NCI-H2081 treated with DMSO at 0.1 percent for 48 hours (cell line): ENCODE measurements at places on chromosomes 12 and 14.

DNA sequence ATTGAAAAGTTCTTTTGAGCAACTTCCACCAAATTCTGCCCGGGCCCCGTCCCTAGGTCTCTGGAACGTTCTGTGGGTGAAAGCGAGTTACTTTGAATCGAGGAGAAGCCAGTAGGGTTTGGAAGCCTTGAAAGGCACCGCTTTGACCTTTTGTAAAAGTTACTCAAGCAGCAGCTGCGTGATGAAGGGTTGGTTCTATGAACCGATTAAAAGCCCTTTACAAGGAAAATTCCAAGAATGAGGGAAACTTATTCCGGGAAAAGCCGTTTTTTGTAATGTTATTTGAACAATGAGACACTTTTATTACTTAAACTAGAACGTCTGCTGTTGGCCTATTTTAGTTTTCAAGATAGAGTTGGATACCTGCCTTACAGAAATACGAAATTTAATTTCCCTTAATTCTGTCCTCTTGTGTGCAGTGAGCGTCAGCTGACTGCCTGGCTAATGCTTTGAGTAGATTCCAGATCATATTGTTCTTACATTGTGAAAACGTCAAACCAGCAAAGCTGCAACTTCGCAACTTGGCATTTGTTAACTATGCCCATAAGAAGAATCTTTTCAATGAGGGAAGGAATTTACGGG lies 906 bp downstream of the LARP4 start:
- DNase-seq, result no peak

DNA sequence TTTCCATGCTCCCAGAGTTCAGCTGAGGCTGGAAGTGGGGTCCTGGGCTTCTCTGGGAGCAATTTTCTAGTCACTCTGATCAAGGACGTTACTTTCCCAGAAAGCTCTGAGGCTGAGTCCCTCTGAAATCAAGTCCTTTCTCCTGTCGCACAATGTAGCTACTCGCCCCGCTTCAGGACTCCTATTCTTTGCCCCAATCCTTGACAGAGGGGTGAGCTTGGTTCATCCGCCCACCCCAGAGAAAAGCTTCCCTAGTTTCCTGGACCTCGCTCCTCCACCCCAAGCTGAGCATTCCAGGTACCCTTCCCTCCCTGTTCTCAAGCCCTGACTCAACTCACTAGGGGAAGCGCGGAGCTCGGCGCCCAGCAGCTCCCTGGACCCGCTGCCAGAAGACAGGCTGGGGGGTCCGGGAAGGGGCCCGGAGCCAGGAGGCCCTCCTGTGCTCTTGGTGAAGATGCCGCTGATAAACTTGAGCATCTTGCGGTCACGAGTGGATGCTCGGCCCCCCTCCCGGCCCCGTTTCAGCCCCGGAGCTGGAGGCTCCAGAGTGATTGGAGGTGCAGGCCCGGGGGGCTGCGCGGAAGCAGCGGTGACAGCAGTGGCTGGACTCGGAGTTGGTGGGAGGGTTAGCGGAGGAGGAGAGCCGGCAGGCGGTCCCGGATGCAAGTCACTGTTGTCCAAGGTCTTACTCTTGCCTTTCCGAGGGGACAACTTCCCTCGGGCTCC lies 1.6 kb downstream of the AGAP2 start:
- DNase-seq, result no peak

GRCh38 chr12:123049398-123050240 lies 69.1 kb downstream of the ARL6IP4 start:
- DNase-seq, result no peak

DNA sequence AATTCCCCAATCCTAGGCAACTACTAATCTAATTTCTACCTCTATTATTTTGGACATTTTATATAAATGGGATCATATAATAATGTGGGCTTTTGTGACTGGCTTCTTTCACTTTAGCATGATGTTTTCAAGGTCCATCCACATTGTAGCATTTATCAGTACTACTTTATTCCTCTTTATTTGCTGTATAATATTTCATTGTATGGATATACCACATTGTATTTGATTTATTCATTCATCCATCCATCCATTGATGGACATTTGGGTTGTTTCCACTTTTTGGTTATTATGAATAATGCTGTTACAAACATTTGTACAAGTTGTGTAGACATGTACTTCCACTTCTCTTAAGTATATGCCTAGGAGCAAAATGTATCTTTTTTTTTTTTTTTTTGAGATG lies 17.3 kb downstream of the BTBD7 start:
- DNase-seq, result no peak

GRCh38 chr12:25434515-25434914 lies 118.6 kb downstream of the LMNTD1 start:
- no peak for DNase-seq

GRCh38 chr12:22312336-22312735 lies 22.2 kb downstream of the ST8SIA1 start:
- no peak for DNase-seq

DNA sequence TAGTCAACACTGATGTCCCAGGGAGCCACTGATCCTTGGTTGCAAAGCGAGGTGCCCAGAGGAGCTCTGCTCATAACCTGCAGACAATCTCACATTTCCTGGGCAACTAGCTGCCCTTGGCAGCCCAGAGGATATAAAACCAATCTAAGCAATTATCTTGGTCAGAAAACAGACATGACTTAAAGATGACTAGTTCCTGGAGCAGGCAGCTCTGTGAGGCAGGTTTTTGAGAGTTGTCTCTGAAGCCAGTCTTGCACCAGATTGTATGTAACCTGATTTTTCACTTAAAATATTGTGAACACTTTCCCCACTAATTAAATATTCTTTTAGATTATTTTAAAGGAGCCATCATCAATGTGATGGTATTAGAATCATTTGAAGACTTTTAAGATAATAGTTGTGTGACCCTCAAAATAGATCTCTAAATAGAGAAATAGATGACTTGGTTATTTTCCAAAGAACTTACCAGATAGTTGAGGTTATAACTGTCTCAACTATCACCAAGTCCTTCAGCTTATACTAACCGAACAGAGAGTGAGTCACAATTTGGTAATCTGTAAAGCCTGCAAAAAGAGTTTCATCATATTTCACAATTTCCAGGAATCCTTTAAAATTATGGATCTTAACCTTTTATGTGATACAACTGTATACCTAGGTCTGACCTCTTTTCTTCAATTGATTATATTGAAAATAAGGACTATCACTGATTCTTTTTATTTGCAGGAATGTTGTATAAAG lies 75.9 kb downstream of the LIN7A start:
- DNase-seq, result no peak

GRCh38 chr14:56855891-56856461 lies 45.7 kb upstream of the OTX2 start:
- DNase-seq, result peak; percentile 37

DNA sequence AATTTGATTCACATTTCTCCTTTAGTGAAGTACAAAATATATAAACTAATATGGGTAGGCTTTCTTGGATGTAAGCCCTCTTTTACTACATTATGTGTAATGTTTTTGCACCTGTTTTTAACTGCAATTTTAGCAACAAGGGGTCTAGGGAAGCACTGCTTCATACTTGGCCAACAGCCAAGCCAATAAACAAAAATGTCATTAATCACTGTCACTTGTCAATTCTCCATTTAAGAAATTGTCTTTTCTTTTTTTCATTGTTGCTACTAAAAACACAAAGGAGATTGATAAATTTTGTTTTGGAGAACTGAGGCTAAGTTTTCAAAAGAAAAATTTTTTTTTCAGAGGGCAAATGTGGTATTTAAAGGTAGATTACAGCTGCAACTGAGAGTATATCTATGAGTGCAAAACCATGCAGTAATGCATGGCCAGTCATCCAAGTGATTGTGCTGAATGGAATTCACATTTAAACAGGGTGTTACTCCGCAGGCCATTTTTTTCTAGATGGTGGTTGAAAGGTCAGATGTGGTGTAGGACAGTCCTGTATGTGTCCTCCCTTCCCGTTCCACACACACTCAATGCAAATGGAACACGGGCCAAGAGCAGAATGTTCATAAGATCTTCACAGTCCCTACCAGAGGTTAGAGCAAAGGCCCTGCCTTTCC lies 503.0 kb upstream of the LMO3 start:
- DNase-seq, result peak; percentile 57
